PC-9 (cell line): ENCODE measurements at places on chromosomes 7 and 10. TPM values are rescaled to one million over a fixed set of nuclear protein-coding genes. Genes with fewer than 3 reads are reported as not detected.
A peak's percentile ranks its signal among the peaks of the same experiment; 100 is the strongest.

The GJD4 gene
- total RNA-seq = not detected in 2 replicates

The HMX3 gene
- not detected in 2 replicates for total RNA-seq

The MBL2 gene
- not detected in 2 replicates for total RNA-seq

DNA sequence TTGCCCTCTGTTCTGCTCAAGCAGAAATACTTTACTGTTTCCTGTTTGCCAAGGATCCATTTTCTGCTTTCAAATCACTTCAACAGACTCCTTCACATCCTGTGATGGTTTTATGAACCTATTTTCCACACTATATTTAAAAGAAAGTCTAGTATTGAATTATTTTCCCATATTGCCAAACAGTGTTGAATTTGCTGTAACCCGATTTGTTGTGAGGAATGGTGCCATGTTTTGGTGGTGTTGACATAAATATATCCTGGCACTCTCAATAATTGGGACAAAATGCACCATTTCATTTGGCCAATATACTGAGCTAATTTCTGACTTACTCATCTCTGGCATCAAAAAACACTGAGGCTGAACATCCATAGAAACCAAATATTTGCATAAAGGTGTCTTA is 615.4 kb upstream of the SEMA3D start:
- no peak for DNase-seq

DNA sequence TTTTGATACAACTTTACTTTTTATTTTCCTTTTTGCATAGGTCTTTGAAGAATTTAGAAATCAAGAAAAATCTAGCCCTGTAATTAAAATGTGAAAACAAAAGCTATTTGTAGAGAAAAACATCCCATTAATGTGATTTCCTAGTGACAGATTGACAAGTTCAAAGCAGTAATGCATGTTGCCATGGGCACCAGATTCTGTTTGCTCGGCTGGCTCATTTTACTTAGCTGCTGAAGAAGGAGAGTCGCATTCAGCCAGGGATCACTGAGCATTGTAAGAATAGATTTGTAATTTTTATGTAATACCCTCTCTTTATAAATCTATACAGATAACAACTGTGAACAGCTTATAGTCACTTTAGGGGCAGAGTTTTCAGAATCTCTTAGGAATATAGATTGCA is 28.5 kb downstream of the DNAJB9 start:
- no peak for DNase-seq

GRCh38 chr7:44622342-44623151 is 16.1 kb downstream of the OGDH start:
- DNase-seq = peak; percentile 21

GRCh38 chr7:22194658-22195273 is 162.2 kb downstream of the RAPGEF5 start:
- DNase-seq = no peak

- DNase-seq = no peak
Observed at GRCh38 chr7:43491984-43492383, 90.9 kb upstream of the STK17A start.

GRCh38 chr7:45597286-45597984 is 23.3 kb downstream of the ADCY1 start:
- DNase-seq = no peak

GRCh38 chr10:98261436-98262277 is 6.3 kb downstream of the LOXL4 start:
- DNase-seq = no peak
